ENCODE measurements at places on chromosomes 1 and 21.

- no peak for DNase-seq
These were observed 123.4 kb downstream of the POU2F1 start for GRCh38 chr1:167344112-167344511.

GRCh38 chr21:35034203-35034926, 14.7 kb downstream of the RUNX1 start:
- DNase-seq = no peak

- DNase-seq = peak; percentile 61
These were observed 36.1 kb downstream of the PEX14 start for GRCh38 chr1:10510520-10511493.

GRCh38 chr1:2602866-2603520, 16.4 kb downstream of the PRXL2B start:
- no peak for DNase-seq

DNA sequence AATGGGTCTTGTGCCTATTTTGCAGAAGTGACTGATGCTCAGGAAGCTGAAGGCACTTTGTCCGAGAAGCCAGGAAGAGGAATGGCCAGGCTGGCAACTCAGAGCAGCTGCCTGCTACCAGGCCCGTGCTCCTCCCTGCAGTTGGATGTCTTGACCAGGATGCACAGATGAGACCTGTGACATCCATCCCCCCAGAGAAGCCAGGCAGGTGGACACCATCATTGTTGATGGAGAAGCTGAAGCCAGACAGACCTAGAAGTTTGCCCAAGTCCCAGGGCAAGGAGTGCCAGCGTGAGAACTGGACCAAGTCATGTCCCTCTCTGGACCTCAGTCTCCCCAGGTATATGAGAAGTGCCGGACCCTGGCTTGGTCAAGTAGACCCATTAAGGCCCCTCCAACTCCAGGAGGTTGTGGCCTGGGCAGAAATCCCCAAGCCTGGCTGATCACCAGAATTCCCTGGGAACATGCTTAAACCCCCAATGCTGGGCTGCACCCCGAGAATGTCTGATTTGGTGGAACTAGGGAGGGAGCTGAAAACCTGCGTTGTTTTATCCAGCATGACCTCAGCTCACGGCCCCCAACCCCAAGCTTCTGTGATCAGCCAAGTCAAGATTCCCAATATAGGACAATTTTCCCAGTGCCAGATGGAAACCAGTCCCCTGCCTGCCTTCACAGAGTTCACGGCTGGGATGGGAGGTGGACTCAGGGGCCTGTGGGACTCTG, 82.4 kb downstream of the CAMK2N1 start:
- DNase-seq = no peak

DNA sequence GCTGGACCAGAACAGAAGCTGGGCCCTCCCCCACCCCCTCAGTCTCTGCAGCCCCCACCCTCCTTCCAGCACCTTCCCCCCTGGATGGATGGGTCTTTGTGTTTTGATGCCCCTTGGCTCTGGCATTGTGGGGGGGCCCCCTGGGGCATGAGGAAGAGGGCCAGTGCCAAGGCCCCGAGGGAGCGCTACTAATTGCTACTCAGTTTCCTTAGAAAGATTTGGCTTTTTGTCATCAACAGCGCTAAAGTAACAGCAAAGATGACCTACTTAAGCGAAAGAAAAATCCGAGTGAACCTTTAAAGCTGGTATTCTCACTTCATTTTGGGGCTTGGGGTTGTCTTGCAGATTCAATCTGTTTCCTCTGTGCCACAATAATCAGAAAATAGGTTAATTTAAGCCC, 63.5 kb downstream of the SKI start:
- no peak for DNase-seq

DNA sequence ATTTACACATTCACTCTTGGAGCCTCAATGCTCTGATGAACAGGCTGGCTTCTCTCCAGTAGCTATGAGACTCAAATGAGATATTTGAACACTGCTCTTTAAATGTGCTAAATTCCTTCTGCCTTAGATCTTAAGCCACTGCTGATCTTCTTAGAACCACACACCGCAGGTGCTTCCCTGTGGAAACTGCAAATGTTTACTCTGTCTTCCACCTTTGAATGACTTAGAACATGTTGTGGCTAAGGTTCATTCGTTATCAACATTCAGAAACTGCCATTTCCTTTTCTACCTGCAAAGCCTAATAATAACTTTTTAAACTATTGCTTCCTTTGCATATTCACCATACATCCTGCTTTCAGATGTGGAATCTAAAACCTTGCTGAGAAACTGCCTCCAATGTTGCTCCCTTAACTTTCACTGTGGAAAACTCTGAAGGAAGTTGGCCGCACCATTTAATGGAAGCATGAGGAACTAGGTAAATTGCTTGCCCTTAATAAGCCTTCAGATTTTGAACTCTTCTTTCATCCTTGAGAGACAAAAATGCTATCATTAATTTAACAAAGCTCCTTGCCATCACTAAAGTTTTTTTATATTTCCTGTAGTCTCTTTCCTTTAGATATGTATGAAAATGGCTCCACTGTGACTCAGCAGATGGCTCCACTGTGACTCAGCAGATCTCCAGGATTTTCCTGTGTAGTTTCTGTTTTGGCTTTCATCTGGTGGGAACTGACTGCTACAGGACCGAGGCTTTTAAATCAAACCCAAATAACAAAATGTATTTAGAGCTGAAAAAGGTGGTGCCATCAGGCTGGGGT, 143.8 kb downstream of the TNFSF18 start:
- DNase-seq = peak; percentile 16

GRCh38 chr1:24986372-24986965, 56.4 kb upstream of the RUNX3 start:
- DNase-seq = peak; percentile 78

DNA sequence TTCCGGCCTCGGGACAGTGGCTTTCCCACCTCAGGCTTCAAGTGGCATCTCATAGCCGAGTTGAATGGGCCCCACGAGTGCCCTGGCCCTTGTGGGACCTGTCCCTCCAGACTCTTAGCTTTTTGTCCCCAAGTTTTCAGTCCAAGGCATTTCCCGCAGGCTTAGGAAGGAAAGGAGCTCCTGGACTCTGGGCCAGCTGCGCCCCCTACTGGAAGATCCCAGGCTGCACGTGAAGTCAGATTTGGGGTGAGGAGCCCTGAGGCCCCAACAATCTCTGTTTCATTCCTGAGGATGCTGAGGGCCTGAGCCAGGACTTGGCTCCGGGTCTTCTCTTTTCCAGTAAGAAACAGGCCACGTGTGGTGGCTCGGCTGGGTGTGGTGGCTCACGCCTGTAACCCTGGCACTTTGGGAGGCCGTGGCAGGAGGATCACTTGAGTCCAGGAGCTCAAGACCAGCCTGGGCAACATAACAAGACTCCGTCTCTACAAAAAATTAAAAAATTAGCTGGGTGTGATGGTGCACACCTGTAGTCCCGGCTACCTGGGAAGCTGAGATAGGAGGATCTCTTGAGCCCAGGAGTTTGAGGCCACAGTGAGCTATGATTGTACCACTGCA, 67.4 kb downstream of the ARHGEF10L start:
- peak; percentile 82 for DNase-seq

GRCh38 chr1:3049164-3049563, 19.8 kb upstream of the PRDM16 start:
- DNase-seq = no peak

DNA sequence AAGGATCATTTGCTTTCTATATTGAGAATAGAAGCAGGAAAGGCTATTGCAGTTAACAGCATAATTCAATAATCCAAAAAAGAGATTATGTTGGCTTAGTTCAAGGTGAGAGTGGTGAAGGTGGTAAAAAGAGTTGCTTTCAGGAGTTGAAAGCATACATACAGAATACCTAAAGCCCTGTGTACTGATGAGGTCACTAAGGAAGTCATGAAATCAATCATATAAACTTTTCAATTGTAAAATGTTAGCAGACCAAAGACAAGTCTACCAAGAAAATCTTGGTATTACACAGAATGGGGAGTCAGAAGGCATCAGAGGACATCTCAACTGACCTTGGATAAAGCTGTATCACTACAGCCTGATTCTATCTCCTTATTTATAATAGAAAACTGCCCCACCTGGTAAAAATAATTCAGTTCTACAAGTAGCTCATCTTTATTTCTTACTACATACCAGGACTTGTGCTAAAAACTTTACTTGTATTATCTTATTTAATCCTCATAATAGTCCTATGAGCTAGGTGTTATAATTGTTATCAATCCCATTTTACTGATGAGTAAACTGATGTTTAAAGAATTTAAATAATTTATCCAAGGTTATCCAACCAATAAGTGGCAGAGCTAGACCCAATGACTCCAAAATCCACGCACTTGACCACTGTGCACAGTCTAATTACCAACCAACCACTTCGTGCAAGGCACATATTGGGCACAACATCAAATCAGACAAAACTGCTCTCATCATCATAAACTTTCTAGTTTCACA, 40.9 kb downstream of the TUT4 start:
- no peak for DNase-seq

DNA sequence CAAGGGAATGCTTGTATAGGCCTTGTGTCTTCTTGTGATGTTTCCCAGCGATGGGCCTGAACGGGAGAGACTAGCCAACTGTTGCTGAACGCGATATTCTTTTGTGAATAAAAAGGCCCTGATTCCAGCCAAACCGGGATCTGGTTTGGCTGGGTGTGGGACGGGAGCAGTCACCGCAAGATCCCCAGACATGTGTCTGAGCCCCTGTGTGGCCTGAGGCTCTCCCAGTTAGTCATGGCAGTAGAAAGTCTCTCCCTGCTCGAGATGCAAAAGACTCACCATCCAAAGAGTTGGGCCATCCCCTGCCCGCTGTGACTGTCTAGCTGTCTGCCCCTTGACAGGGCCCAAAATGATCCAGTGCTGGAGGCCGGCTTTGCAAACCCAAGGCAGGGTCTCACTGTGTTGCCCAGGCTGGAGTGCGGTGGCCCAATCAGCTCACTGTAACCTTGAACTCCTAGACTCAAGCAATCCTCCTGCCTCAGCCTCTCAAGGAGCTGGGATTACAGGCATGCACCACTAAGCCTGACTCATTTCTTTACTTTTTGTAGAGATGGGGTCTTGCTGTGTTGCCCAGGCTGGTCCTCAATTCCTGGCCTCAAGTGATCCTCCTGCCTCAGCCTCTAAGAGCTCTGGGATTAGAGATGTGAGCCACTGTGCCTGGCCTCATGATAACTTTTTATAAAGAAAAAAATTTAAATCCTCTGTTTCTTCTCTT, 56.4 kb downstream of the KIF26B start:
- DNase-seq = no peak

GRCh38 chr1:209674957-209675564, at the start of gene G0S2:
Gene G0S2, plus strand, starts transcription at chr1:209675412. Its CDS starts 273 bp downstream, at chr1:209675685.
- DNase-seq = peak; percentile 11

- DNase-seq = no peak
These were observed 25.2 kb upstream of the TMEM200B start for GRCh38 chr1:29148656-29149491.

GRCh38 chr21:42486531-42486930, 9.5 kb downstream of the RSPH1 start:
- no peak for DNase-seq

DNA sequence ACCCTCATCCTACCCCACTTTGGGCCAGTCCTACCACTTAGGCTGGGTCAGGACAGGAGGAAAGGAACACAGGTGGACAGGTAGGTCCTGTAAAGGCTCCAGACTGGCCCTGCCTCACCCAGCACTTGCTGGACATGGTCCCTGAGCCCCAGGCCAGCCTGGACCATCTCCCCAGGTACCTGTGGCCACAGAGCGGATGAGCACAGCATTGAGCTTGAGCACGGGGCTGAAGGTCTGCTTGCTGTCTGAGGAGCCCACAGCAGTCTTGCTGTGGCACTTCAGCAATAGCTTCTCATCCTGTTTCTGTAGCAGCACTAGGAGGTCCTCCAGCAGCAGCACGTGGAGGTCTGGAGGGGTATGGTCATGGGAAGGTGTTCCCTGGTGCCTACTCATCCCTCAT, 23.3 kb downstream of the LRRC71 start:
- DNase-seq = no peak

- DNase-seq = no peak
These were observed 14.6 kb downstream of the NFASC start for GRCh38 chr1:204885288-204885711.

DNA sequence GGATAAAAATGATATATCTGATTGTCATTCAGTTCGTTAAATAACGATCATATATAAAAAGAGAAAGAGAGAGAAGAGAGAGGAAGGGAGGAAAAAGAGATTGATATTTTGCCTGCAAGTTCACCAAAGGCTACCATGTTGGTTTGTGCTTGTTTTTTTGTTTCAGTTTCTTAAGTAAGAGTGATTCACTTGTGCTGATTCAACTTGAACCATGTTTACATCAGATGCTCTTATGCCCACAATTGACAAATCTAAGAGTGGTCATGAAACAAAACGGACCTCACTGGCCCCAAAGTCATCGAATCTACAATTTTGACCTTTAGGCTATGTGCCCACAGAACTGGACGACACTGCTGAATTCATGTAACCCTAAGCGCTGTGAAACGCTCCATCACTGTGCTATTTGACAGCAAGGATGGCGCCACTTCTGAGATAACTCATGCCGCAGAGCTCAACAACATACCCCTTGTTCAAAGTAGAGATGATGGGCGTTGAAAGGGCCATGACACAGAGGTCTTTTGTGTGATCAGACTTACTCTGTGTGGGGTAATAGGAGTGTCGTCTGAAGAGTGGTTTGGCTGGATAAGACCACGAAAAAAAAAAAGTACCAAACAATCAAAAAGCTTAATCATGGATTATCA, 481.4 kb downstream of the SETD4 start:
- no peak for DNase-seq

GRCh38 chr1:162699366-162699765, 67.1 kb downstream of the DDR2 start:
- DNase-seq = no peak

GRCh38 chr1:220894025-220894923, 15.0 kb downstream of the HLX start:
- no peak for DNase-seq

- DNase-seq = no peak
These were observed 25.0 kb upstream of the EPHB2 start for GRCh38 chr1:22685591-22686059.

- DNase-seq = no peak
These were observed 71.9 kb downstream of the OBSCN start for GRCh38 chr1:228279722-228280105.

GRCh38 chr1:40312238-40313205, 4.6 kb downstream of the COL9A2 start:
- DNase-seq = peak; percentile 86

DNA sequence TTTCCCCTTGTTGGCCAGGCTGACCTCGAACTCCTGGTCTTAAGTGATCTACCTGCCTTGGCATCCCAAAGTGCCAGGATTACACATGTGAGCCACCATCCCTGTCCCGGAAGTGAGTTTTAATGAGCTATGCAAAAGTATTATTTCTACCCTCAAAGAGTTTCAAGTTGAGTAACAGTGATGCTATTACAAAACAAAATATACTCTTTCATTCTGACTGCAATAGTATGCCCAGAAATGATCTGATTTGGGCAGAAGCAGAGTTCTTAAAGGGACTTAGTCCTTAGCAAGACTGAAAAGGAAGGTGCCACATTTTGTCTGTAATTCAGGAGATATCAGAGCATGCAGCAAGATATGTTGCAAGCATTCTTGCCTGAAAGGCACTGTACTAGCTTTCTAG, 375.4 kb downstream of the NUF2 start:
- DNase-seq = no peak

GRCh38 chr1:208009706-208010444, 99.0 kb upstream of the CD34 start:
- no peak for DNase-seq

Measured in inflammatory macrophage (primary cell).